ENCODE measurements at places on chromosomes 12 and 14. TPM values are rescaled to one million over a fixed set of nuclear protein-coding genes. Genes with fewer than 3 reads are reported as not detected.

The CABP1 gene
- total RNA-seq: not detected

The RGS6 gene
- total RNA-seq: not detected

The RAB15 gene
- 7.7 TPM for total RNA-seq

The C12orf60 gene
- total RNA-seq: 0.53 TPM

The TSPAN11 gene
- 2.2 TPM for total RNA-seq

The PLEKHG7 gene
- total RNA-seq: not detected

The ESR2 gene
- total RNA-seq: not detected

The CD163 gene
- not detected for total RNA-seq

The PLA2G1B gene
- not detected for total RNA-seq

GRCh38 chr12:66065641-66066136 is 64.9 kb downstream of the LLPH start:
- peaks cover 27% of the 10 kb centered on the region for H3K4me1 ChIP-seq
- H3K4me3 ChIP-seq: no peak overlapping the region
- no peaks in the 10 kb centered on the region for H3K27me3 ChIP-seq

DNA sequence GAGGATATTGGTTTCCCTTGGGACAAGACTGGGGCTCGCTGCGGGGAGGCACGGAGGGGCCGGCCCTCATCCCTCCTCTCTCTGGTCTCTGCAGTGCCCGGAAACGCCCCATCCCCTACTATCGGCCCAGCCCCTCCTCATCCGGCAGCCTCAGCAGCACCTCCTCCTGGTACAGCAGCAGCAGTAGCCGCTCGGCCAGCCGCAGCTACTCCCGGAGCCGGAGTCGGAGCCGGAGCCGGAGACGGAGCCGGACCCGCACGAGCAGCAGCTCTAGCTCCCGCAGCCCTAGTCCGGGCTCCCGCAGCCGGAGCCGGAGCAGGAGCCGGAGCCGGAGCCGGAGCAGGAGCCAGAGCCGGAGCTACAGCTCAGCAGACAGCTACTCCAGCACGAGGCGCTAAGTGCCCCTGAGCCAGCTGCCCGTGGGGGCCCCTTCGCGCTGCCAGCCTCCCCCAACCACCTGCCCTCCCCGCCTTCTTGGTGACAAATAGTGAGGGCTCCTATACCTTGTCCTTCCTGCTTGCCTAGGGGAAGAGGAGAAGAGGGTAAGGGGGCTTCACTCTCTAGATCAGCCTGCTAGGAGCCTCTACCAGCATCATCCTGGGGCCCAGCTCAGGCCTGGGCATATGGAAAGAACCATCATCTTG is 22.2 kb upstream of the HSPB8 start:
- no peak for DNase-seq
- no peaks in the 10 kb centered on the region for H3K36me3 ChIP-seq
- H3K4me1 ChIP-seq: no peaks in the 10 kb centered on the region

GRCh38 chr12:29943683-29944082 is 159.9 kb upstream of the TMTC1 start:
- H3K4me1 ChIP-seq: no peaks in the 10 kb centered on the region
- no peak overlapping the region for H3K27ac ChIP-seq
- no peak overlapping the region for H3K4me3 ChIP-seq
- H3K27me3 ChIP-seq: no peaks in the 10 kb centered on the region
- no peak for DNase-seq

- no peaks in the 10 kb centered on the region for H3K27me3 ChIP-seq
- DNase-seq: no peak
- no peak overlapping the region for H3K27ac ChIP-seq
- H3K4me1 ChIP-seq: no peaks in the 10 kb centered on the region
- H3K36me3 ChIP-seq: peaks cover 20% of the 10 kb centered on the region
These were observed 84.8 kb downstream of the EEA1 start for GRCh38 chr12:92844151-92844763.

GRCh38 chr12:101110866-101111265 is 99.2 kb downstream of the SLC5A8 start:
- H3K27ac ChIP-seq: no peak overlapping the region
- H3K36me3 ChIP-seq: no peaks in the 10 kb centered on the region
- DNase-seq: no peak
- no peaks in the 10 kb centered on the region for H3K4me1 ChIP-seq

DNA sequence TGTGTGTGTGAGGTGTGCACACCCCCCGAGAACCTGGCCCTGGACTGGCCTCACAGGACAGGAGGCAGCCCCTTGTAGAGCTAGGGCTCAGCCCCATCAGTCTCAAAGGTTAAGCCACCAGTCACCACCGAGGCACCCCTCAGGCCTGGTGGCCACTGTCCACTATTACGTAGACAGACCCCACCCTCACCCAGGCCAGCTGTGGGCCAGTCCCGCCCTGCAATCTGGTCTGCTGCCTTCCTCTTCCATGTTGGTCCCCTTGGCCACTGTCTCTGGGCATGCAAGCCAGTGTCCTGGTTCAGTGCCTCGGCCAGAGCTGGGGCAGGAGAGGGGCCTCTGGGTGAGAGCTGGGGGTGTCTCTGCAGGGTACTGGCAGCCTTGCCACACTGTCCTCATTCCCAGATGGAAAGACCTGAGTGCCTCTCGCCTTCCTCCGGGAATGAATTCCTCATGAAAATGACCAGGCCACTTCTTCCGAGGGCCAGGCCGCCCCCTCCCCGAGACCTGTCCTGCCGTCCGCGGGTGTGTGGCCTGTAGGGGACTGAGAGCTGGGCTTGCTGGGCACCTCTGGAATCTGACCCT is 897 bp upstream of the TEX22 start:
- peaks cover 26% of the 10 kb centered on the region for H3K36me3 ChIP-seq
- peaks cover 31% of the 10 kb centered on the region for H3K4me1 ChIP-seq
- DNase-seq: no peak
- H3K4me3 ChIP-seq: peak overlapping the region; percentile 71
- H3K27ac ChIP-seq: peak overlapping the region; percentile 94
- no peaks in the 10 kb centered on the region for H3K27me3 ChIP-seq

- H3K36me3 ChIP-seq: peaks cover 13% of the 10 kb centered on the region
- H3K4me1 ChIP-seq: peaks cover 16% of the 10 kb centered on the region
- no peak overlapping the region for H3K4me3 ChIP-seq
- no peak overlapping the region for H3K27ac ChIP-seq
These were observed 2.1 kb downstream of the DIP2B start for GRCh38 chr12:50506753-50507473.

- H3K27ac ChIP-seq: no peak overlapping the region
- H3K27me3 ChIP-seq: no peaks in the 10 kb centered on the region
- no peak overlapping the region for H3K4me3 ChIP-seq
- H3K36me3 ChIP-seq: peaks cover 12% of the 10 kb centered on the region
- DNase-seq: no peak
These were observed 2.9 kb downstream of the ULK1 start for GRCh38 chr12:131897276-131897675.

GRCh38 chr12:62296001-62296400 is 35.8 kb downstream of the USP15 start:
- H3K27me3 ChIP-seq: no peaks in the 10 kb centered on the region
- no peaks in the 10 kb centered on the region for H3K4me1 ChIP-seq
- no peak for DNase-seq
- no peak overlapping the region for H3K27ac ChIP-seq

- no peak overlapping the region for H3K27ac ChIP-seq
- H3K4me1 ChIP-seq: peaks cover 2% of the 10 kb centered on the region
- H3K4me3 ChIP-seq: no peak overlapping the region
- peaks cover 10% of the 10 kb centered on the region for H3K27me3 ChIP-seq
- no peaks in the 10 kb centered on the region for H3K36me3 ChIP-seq
- no peak for DNase-seq
These were observed 16.1 kb upstream of the TSPAN9 start for GRCh38 chr12:3061059-3061458.

- no peaks in the 10 kb centered on the region for H3K4me1 ChIP-seq
- H3K27ac ChIP-seq: no peak overlapping the region
- no peaks in the 10 kb centered on the region for H3K36me3 ChIP-seq
- no peak overlapping the region for H3K4me3 ChIP-seq
- DNase-seq: no peak
These were observed 90.3 kb downstream of the RPS6KA5 start for GRCh38 chr14:90970167-90970600.

DNA sequence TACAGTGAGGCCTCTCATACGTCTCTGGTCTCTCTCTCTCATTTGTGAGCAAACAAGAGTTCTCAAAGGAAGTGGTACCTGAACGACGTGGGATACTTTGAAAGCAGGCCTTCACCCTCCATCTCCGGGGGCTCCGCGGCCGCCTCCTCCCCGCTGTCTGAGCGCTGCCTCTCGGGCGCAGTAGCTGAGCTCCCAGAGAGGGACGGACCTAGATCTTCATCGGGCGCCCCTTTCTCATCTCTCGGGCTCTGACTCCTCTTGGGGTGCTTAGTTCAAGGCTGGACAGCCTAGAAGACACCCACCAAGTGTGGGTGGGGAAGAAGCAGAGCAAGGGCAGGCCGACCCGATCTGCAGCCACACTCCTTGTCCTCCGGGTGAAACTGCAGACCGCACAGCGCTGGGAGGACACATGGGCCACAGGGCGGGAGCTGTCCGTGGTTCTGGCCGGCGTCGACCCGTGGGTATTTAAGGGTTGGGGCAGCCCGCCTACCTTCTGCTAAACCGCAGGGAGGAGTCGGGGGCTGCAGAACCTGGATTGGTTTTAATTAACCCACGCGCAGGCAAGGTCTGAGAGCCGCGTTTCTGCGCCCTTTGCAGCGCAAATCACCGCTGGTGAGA is 92.7 kb downstream of the PAH start:
- H3K4me3 ChIP-seq: no peak overlapping the region
- no peaks in the 10 kb centered on the region for H3K4me1 ChIP-seq
- H3K27me3 ChIP-seq: no peaks in the 10 kb centered on the region
- DNase-seq: peak; percentile 46
- no peaks in the 10 kb centered on the region for H3K36me3 ChIP-seq

DNA sequence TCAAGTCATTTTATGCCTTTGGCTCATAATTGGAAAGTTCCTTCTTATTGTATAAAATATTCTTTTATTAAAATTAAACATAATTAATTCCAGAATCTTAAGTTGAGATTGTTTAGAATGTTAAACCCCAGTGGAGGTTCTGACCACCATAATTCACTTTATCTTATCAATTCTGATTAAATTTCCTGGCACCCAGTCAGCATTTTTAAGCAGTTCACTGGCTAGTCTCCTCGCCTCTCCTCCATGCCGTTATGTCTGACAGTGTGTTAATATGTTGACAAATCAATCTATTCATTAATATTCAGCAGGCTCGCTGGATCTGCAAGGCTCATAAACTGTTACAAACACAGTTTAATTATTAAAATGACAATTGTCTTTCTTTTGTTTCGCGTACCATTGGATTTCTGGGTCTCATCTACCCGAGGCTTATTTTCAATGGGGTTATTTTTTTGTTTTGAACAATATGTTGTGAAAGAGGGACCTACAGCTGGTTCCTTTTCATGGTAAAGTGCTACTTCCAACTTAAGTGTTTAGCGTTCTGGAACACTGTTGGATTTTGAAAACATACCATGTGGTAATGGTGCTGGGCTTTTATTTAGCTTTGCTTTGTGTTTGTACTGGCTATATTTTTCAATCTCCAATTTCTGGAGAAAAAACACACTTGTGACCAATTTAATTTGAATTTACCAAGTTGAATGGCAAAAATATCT is 339.7 kb downstream of the PRKD1 start:
- no peaks in the 10 kb centered on the region for H3K4me1 ChIP-seq
- H3K4me3 ChIP-seq: no peak overlapping the region
- no peaks in the 10 kb centered on the region for H3K36me3 ChIP-seq
- H3K27ac ChIP-seq: no peak overlapping the region
- no peak for DNase-seq

GRCh38 chr14:68740788-68741476 is 51.9 kb downstream of the ZFP36L1 start:
- no peak overlapping the region for H3K4me3 ChIP-seq
- no peak for DNase-seq
- H3K27me3 ChIP-seq: no peaks in the 10 kb centered on the region
- no peaks in the 10 kb centered on the region for H3K36me3 ChIP-seq
- H3K27ac ChIP-seq: no peak overlapping the region
- H3K4me1 ChIP-seq: peaks cover 2% of the 10 kb centered on the region

GRCh38 chr12:22531205-22531604 is 13.1 kb downstream of the C2CD5 start:
- no peak for DNase-seq
- H3K4me1 ChIP-seq: peaks cover 16% of the 10 kb centered on the region
- H3K4me3 ChIP-seq: no peak overlapping the region
- no peaks in the 10 kb centered on the region for H3K27me3 ChIP-seq
- H3K36me3 ChIP-seq: peaks cover 35% of the 10 kb centered on the region
- no peak overlapping the region for H3K27ac ChIP-seq

GRCh38 chr12:18375131-18375530 is 113.8 kb downstream of the PIK3C2G start:
- no peak overlapping the region for H3K4me3 ChIP-seq
- no peaks in the 10 kb centered on the region for H3K4me1 ChIP-seq
- no peak for DNase-seq
- H3K36me3 ChIP-seq: no peaks in the 10 kb centered on the region
- H3K27ac ChIP-seq: no peak overlapping the region

DNA sequence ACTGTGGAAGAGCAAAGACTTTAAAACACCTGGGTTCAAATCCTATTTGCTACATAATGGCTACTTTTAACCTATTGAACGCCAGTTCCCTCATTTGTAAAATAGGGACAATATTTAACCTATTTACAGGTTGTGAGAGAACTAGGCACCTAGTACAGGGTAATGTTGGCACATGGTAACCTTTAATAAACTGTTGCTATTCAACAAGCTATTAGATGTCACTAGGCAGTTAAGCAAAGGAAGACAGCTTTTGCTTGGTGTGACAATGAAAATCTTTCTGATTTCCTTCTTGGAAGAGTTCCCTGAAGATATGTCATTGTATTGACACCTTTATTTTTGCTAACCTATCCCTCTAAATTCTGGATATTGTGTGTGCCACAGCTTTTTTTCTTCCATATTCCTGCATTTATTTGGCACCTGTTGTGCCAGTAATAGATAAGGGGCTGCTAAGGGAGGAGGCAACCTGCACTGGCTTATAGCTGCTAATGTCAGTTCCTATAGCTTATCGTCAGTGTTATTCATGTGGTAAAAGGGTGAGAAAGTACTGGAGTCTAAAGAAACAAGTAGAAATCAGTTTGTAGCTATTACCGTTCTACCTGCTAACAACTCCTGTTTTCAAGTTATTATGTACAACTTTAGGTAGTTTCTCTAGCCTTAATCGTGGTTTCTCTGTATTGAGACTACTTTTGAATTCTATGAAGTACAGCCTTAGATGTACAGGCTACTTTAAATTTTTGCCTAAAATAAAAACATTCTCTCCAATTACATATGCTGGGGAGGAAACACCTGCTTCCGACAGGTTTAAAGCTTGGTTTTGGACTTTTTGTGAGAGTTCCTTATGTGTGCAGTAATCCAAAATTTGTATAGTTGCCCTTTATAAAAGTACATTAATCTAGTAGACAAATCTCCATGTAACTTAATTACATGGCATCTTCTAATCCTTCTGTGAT is 24.3 kb downstream of the HIF1A start:
- DNase-seq: no peak
- peaks cover 32% of the 10 kb centered on the region for H3K36me3 ChIP-seq
- H3K27ac ChIP-seq: no peak overlapping the region
- no peaks in the 10 kb centered on the region for H3K27me3 ChIP-seq

DNA sequence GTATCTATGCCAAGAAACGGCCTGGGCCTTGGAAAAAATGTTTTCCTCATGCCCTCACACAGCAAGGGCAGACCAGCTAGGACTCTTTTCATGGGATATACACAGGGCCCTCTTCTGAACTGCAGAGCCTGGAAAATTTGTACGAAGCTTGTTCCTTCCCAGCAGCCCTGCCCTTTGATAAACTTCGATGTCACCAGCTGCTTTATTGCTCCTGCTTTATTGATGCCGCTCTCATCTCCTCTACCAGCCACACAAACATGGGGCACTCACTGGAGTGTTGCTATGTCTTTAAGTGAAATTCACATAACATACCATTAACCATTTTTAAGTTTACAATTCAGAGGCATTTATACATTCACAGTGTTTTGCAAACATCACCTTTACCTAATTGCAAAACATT is 197.9 kb downstream of the KTN1 start:
- H3K4me1 ChIP-seq: peaks cover 8% of the 10 kb centered on the region
- H3K4me3 ChIP-seq: no peak overlapping the region
- DNase-seq: no peak

GRCh38 chr14:77097006-77097699 is 905 bp upstream of the CIPC start:
- DNase-seq: no peak
- peak overlapping the region; percentile 86 for H3K27ac ChIP-seq
- H3K27me3 ChIP-seq: no peaks in the 10 kb centered on the region

All from SJSA1 (cell line).